Stimulated activated CD4-positive, alpha-beta T cell treated with anti-CD3 and anti-CD28 coated beads, Interleukin-4, amount 100 ng/mL, for 4 hours (primary cell): ENCODE measurements at places on chromosomes 3 and 15.

- no peak for DNase-seq
These were observed 91.3 kb upstream of the UBE2E2 start for GRCh38 chr3:23111797-23112196.

- DNase-seq: no peak
These were observed 9.2 kb upstream of the MCCC1 start for GRCh38 chr3:183108470-183108869.

- no peak for DNase-seq
These were observed 100.7 kb downstream of the FBN1 start for GRCh38 chr15:48544778-48545177.

GRCh38 chr15:90495067-90495466, 34.7 kb upstream of the CRTC3 start:
- no peak for DNase-seq

- no peak for DNase-seq
These were observed 433.1 kb upstream of the C2CD4B start for GRCh38 chr15:62598217-62598616.

- DNase-seq: no peak
These were observed 96.2 kb downstream of the OCA2 start for GRCh38 chr15:28002867-28003266.

DNA sequence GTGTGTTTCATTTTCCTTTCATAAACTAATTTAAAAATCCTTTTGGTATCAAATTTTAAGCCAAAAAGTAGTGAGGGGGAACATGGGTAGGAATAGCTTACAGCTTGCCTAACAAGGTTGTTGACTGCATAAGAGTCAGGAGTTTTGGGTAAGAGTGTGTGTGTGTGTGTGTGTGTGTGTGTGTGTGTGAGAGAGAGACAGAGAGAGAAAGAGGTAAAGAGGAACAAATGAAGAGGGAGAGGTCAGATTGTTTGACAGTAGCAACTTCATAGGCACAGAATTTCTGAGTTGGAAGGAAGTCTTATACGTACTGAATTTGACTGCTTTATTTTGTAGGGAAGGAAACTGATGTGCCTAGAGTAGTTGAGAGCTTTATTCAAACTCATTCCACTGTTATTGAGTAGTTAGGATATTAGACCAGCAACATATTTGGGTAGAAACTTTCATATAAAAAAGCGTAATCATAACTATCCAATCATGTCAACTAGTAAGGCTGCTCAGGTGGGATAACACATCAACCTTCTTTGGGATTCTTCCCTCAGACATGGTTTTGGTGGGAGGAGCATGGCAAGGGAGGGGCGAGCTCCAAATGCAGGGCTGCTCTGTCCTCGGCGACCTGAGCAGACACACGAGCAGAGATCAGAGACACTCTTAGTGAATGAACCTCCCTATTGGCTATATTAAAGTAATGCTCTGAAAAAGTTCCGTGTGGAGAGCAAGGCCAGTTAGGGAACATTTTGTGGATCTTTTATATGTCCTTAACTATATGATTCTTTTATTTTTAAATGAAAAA, 86.4 kb downstream of the LPP start:
- no peak for DNase-seq

DNA sequence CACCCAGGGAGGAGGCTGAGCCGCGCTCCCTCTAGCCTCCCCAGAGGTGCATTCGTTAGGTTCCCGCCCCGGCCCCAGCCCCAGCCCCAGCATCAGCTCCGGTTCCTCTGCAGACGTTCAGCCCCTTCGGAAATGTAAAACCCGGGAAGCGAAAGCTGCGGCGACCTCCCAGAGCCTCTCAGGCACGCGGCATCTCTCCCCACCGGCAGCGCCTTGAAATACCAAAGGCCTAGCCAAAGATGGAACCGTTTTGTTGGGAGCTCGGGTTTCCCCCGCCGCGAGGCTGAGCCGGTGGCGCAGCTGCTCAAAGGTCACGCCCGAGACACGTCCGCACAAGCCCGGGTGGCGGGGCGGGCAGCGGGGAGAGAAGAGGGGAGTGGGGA, 77.8 kb upstream of the HES1 start:
- peak; percentile 25 for DNase-seq

DNA sequence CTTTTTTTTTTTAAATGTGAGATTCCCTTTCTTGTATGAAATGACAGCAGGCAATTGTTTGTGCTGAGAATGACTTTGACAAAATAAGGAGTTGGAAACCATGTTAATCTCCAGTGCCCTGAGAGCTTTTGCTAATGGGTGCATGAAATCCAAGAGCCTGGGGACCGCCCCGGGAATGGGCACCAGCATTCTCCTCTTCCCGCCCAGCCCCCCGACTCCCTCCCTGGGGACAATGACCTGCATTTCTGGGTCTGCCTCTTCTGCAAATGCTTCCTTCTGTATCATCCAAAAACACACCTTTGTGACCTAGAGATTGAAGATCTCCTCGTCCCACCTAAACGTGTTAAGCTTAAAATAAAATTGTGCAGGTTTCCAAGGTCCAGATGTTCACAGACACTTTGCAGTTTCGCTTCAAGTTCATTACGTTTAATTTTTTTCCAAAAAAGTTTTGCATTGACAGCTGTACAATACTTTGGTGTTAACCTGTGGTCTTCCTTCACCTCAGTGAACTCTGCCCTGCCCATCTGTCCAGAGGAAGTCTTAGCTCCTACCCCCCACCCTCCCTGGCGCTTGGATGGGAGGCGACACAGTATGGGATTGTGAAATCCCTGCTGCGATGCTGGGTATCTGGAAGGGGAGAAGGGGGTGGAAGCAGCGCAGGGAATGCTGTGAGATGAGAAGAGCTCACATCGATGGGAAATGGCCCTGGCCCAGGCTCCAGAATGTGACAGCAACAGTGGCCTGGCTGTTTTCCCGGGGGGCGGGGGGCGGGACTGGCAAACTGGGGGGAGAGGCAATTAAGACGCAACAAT, 50.1 kb downstream of the TLE3 start:
- no peak for DNase-seq

- no peak for DNase-seq
These were observed 398.8 kb downstream of the MECOM start for GRCh38 chr3:169264711-169265110.

DNA sequence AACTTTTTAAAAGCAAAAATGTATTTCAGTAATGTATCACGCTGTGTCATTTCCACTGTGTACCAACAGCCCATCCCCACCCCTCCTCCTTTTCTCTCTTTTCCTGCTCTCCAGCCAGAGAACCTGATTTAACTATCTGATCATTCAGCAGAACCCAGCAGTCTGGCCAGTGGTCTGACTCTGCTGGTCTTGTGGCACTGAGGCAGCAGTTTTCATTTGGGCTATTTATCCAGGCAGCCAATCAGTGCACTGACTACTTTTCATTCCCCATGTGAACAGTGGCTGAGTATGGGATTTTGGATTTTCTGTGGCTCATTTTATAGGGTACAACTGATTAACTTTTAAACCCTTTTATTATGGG, 56.3 kb downstream of the GPR171 start:
- DNase-seq: no peak

DNA sequence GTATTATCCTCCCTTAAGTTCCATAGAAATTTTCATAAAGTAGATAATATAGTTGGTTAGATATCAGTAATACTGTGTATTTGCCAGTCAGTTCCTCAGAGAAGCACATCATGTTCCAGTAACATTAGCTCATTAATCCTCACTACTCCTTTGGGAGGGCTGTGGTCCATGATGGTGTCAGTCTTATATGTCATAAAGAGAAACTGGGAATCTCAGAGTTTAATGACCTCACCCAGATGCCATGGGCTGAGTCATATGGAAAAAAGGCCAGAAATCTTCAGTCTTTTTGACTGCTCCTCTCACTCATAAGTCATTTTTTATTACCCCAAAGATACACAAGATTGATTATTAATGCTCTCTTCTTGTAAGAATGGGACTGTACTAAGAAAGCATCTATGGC, 188.6 kb downstream of the CHL1 start:
- no peak for DNase-seq

- DNase-seq: no peak
These were observed 25.5 kb upstream of the SHC4 start for GRCh38 chr15:48989170-48989569.

- DNase-seq: no peak
These were observed 71.9 kb downstream of the CMTM8 start for GRCh38 chr3:32310336-32310735.

GRCh38 chr3:65830948-65831732, 207.6 kb downstream of the MAGI1 start:
- DNase-seq: no peak

DNA sequence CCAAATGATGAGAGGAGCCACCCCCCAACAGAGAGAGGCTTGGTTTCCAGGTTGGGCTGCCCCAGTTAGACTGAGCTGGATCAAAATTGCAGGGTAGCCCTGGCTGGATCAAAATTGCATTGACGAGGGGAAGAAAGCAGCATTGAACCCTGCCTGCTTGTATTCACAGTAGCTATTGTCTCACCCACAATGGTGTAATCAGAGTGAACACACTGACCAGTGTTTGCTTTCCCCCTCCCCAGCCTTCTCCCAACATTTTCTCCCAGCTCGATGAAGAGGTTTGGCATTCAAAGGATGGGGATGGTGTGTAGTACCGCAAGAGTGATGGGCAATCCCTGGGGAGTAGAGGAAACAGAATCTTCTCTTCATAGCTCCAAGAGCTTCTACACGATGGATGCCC, 223.8 kb downstream of the ADAMTS9 start:
- DNase-seq: no peak

- no peak for DNase-seq
These were observed 91.1 kb upstream of the RGMA start for GRCh38 chr15:93180128-93180527.

DNA sequence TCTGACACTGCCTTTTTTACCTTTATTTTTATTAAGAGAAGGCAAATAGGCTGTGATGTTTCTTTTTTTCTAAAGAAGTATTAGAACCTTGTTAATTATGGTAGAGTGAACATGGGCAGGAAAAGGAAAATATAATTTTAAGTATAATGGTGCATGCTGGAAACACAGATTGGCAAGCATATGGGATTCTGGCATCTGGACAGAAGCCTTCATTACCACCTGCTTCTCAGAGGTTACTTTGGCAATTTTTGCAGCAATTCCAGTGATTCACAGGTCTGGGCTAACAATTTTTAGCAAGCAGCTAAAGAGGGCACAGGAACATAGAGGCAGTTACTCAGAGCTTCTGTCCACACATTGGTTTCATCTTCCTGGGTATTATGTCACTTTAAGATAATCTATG, 258.3 kb downstream of the DIPK2A start:
- no peak for DNase-seq

GRCh38 chr3:127003601-127004280, 20.8 kb downstream of the PLXNA1 start:
- no peak for DNase-seq

- no peak for DNase-seq
These were observed 1.0 kb upstream of the PCCB start for GRCh38 chr3:136249091-136249490.

- no peak for DNase-seq
These were observed 51.8 kb downstream of the FMN1 start for GRCh38 chr15:33142708-33143107.

DNA sequence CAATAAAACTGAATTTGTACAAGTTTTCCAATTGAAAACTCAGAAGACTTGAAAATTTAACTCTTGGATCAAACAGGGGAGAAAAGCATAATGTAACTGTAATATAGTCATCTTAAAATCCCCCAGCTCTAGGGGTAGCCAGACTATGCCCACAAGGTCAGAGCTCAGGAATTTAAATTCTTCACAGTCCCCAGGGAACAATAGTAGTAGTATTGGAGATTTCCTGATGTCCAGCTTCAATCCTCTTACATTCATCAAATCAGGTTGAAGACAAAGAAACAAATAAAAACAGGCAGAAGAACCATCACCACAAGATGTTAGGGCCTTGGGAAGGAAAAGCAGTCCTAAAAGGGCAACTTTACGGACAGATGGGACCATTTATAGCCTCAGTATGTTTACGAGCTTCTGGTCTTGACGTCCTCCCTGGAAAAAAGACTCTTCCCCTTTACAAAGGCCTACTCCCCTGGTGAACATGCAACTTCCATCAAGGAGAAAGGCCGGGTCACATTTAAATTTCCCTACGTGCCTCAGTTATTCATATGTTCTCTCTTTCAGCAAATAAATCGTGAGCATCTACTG, 96.8 kb downstream of the PLCH1 start:
- DNase-seq: no peak

- no peak for DNase-seq
These were observed 187.6 kb upstream of the CTDSPL start for GRCh38 chr3:37674111-37674510.

- DNase-seq: no peak
These were observed 30.1 kb downstream of the BTD start for GRCh38 chr3:15631426-15632211.

- DNase-seq: no peak
These were observed 207.1 kb downstream of the LRRN1 start for GRCh38 chr3:4006288-4006687.

- DNase-seq: no peak
These were observed 16.5 kb upstream of the CRABP1 start for GRCh38 chr15:78323693-78324092.

GRCh38 chr3:146783446-146783845, 178.3 kb upstream of the PLSCR5 start:
- DNase-seq: no peak

- no peak for DNase-seq
These were observed 5.4 kb upstream of the TBC1D5 start for GRCh38 chr3:17747890-17748247.

DNA sequence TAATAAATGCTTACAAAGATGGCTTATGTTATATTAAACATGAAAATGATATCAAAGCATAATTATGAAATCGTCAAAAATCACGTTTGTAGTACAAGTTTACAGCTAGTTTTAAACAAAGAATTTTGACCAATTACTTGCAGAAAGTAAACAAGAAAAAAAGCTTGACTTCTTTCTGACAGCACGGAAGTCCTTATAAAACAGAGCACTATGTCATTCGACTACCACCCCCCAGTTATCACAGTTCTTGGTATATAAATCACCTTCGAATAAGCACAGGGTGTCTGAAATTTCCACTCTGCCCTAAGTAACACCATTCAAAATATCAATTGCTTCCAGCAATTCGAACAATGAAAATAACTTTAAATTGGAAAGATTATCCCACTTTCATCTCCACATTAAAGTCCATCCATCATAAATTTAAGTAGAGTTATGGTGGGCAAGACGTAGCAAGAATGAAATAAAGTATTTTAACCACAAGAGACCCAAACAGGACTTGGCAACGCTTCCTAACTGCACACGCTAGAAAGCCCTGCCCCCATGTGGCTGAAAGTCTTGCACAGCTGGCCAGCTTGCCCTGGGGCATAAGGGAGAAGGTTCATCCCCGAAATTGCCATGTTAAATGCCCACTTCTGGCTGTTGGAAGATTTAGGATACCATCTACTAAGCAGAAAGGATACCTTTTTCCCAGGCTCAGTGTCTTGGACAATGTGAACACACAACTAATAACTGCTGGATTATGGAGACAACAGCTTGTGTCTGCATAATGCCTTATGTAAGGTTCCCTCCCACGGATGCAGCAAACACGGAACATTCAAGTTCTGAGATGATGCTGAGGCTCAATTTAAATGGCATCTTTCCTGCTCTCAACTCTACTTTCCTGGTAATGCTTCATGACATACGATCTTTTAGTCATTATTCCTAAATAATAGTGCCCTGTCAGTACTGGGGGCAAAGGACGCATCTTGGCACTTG, 116.4 kb upstream of the TJP1 start:
- no peak for DNase-seq

GRCh38 chr3:164306042-164306441, 772.3 kb downstream of the SI start:
- DNase-seq: no peak

- DNase-seq: no peak
These were observed 106.5 kb downstream of the KCNAB1 start for GRCh38 chr3:156226676-156227420.

- no peak for DNase-seq
These were observed 569.2 kb downstream of the ZBBX start for GRCh38 chr3:166810741-166811445.

- no peak for DNase-seq
These were observed 796.8 kb downstream of the AGBL1 start for GRCh38 chr15:86876387-86876944.
